Brain microvascular endothelial cell (primary cell): ENCODE measurements at places on chromosomes 6 and 20.
A peak's percentile ranks its signal among the peaks of the same experiment; 100 is the strongest.

DNA sequence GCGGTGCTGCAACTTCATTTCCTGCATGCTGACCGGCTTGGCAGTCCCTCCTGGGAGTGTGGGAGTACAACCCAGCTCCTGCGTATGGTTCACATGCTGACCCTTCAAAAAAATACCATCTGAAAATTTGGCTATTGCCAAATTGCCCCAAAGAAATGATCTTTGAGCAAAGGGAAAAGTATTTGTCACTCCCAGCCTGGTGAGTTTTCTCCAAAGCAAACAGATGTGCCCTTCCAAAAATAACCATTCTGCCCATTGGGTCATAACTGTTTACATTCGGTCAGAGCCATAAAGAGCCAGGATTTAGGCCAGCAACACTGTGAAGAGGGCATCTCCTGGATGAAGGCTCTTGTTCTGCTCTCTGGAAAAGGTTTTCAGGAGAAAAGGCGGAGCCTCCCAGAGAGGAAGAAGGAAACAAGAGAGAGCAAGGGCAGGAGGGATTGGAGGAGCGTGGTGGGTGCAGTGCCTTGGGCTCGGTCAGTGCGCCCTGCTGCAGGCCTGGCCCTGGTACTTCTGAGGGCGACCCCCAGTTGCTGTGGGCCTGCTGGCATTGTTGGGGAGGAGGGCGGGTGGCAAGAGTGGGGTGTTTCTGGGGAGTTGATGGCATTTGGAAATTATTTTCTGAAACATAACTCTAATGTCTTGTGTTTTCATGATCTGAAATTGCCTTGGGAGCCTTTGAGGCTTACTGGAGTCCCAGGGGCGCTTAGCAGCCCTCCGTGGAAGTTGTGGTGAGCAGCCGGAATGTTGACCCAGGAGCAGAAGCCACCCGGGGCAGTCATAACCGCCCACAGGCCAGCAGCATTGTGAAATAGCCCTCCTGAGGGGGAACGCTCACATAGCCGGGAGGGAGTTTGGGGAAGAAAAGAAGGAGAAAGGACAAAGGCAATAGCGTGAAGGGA lies 248.4 kb downstream of the MYLK4 start:
- no peak for DNase-seq

- DNase-seq, result no peak
Measured at GRCh38 chr6:113221850-113222249, 635.3 kb upstream of the MARCKS start.

GRCh38 chr20:59016795-59017492 lies 2.3 kb upstream of the TUBB1 start:
- no peak for DNase-seq

- DNase-seq, result no peak
Measured at GRCh38 chr6:162726947-162727321, 632 bp downstream of the PRKN start.

- peak; percentile 87 for DNase-seq
Measured at GRCh38 chr6:112044856-112045255, 9.0 kb upstream of the CCN6 start.

GRCh38 chr6:159941286-159942113 lies 27.4 kb upstream of the IGF2R start:
- DNase-seq, result peak; percentile 68

GRCh38 chr6:3665608-3666007 lies 85.9 kb downstream of the PXDC1 start:
- no peak for DNase-seq

- peak; percentile 13 for DNase-seq
Measured at GRCh38 chr20:38878866-38879265, 47.4 kb upstream of the FAM83D start.
